ENCODE measurements at places on chromosomes 4 and X.

GRCh38 chr4:136562834-136563233 is 969.5 kb downstream of the PCDH18 start:
- no peak for DNase-seq

DNA sequence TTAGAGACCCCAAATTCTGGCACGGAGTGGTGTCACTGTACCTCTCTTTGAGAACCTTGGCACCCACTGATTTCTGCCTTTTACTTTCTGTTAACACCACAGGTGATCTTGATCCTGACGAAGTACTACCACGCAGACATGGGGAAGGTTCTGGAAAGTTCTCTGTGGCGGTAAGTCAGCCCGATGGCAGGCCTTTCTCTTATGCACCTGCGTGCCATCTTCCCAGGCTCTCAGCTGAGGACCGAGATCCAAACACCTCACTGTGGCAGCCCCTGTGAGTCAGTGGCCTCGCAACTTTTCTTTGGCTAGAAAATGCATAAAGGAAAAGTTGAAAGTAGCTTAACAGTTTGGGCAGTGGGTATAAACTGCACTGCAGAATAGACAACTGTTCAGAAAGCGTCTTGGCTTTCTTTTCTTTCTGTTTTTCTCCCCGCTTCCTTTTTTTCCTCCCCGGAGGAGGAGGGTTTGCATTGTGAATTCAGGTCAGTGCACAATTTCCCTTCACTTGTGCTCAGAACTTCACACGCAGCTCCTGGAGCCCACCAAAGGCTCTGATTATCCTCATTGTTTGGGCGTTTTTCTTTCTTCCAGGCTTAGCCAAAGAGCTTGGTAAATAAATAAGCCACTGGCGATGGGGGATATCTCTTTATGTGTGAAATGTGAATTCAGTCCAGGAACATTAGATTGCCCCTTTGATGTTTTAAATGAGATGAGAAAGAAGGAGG is 38.4 kb downstream of the PSAPL1 start:
- DNase-seq = no peak

DNA sequence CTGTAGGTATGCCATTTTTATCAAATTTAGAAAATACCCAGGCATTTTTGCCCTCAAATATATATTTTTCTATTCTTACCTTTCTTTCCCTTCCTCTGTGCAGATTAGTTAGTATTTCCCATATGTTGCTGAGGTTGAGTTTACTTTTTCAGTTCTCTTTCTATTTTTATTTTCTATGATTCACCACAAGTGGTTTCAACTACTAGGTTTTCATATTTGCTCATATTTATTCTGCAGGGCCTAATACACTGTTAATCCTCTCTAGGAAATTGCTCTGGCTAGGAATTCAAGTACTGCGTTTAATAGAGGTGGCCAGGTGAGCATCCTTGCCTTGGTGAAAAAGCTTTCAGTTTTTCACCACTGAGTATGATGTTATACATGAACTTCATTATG is 1535.3 kb upstream of the PCDH10 start:
- no peak for DNase-seq

DNA sequence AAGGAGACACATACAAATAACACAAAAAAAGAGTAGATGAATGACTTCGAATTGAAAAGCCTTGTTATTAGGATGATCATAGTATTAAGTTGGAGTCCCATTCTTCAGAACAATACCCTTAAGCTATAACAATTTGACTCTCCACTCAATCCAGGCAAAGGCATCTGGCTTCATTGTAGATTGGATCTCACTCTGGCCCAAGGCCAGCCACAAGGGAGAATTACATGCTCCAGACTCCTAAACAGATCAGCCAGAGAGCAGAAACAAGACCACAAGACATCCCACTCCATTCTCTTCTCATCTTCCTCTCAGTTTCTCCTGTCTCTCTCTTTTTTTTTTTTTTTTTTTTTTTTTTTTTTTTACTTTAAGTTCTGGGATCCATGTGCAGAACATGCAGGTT is 213.9 kb downstream of the DHX15 start:
- no peak for DNase-seq

DNA sequence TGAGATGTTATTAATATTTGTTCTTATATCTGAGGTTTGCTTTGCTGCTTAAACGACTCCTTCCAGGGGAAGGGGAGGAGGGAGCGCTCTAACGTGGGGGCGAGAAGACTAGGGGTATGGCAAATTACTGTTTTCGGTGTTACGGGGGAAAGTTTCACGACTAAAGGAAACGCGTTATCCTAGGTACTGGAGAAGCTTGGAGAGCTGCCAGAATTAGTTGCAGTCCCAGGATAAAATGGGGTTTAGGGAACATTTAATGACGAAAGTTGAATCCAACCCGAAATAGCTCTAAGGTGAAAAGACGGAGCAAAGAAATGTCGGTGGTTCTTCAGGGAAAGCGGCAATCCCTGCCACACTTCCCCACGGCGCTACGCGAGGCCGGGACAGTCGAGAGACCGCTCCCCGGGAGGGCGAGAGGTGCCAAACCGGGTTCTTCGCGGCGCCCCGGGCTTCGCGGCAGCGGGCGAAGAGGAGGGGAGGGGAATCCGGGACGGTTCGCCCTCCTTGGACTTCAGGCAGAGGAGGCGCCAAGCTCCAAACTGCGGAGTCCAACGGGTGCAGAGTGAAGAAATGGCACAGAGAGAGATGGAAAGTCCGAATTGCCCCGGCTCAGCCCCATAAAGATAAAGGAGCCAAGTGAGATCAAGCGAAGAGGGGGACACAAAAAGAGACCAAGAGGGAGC is 724 bp downstream of the THOC2 start:
- DNase-seq = no peak

GRCh38 chr4:101218346-101218745 is 129.0 kb downstream of the PPP3CA start:
- no peak for DNase-seq

DNA sequence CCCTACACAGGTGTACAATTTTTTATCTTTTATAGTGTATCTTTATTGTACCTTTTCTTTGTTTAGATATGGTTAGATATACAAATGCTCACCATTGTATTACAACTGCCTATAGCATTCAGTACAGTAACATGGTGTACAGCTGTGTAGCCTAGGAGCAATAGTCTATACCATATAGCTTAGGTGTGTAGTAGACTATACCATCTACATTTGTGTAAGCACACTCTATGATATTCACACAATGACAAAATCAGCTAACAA is 80.3 kb downstream of the FAM13A start:
- no peak for DNase-seq

- DNase-seq = no peak
These were observed 286.6 kb downstream of the BMPR1B start for GRCh38 chr4:95044324-95044837.

DNA sequence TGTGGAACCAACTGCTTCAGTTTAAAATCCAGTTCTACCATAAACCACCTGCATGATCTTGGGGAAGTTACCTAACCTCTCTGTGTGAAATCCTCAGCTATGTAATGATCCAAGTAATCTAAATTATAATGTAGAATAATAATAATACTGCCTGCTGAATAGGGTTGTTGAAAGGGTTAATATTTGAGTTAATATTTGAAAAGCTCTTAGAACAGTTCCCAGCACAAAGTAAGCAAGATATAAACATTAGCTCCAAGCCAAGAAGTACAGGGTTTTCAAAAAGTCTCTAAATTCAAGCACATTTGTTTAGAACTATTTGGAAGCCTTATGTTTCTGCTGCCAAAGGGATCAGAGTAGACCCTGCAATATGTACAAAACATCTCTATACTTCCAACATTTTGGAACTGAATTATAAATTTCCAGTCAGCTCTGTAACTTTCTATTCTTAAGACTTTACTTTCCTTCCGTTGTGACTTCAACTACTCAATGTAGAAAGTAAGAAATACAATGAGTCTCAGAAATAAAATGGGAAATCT is 76.7 kb upstream of the FAM9C start:
- no peak for DNase-seq

- DNase-seq = no peak
These were observed 79.1 kb upstream of the LCORL start for GRCh38 chr4:18100657-18101056.

- DNase-seq = no peak
These were observed 8.9 kb downstream of the ZNF330 start for GRCh38 chr4:141229408-141230101.

GRCh38 chrX:118739577-118739976 is 12.2 kb downstream of the IL13RA1 start:
- no peak for DNase-seq

DNA sequence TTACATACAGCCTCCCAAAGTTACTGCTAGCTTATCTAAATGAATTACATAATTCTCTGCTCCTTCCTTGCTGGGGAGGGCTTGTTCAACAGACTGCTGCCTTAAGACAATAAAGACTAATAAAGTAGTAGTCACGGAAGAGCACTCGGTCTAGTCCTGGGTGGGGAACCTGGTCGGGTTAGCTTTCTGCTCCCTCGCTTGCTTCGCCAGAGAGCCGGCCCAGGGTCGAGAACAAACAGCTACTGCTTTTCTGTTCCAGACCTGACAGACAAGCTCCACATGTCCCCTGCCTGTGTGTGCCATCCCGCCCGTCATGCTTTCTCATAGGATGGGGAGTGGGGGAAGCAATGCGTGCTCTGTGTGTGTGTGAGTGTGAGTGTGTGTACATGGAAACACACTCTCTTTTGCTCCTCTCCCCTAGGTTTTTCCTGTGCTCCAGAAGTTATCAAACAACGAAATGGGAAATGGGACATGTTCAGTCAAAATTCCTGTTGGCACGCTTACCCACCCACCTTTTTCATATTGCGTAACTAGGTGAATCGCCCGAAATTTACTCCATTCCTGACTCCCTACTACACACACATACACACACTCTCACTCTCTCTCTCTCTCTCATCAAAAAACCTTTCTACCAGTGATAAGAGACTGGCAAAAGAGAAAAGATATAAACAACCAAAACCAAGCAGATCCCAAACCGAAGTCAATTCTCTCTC is 1.3 kb downstream of the NPY1R start:
- DNase-seq = no peak

Data from activated naive CD4-positive, alpha-beta T cell (primary cell).